ENCODE measurements at places on chromosomes 12 and 14.

GRCh38 chr12:49295082-49295936 lies at the start of gene PRPH:
Gene PRPH (plus strand): TSS chr12:49295147. CDS start chr12:49295201, 54 bp downstream.
- DNase-seq = no peak

DNA sequence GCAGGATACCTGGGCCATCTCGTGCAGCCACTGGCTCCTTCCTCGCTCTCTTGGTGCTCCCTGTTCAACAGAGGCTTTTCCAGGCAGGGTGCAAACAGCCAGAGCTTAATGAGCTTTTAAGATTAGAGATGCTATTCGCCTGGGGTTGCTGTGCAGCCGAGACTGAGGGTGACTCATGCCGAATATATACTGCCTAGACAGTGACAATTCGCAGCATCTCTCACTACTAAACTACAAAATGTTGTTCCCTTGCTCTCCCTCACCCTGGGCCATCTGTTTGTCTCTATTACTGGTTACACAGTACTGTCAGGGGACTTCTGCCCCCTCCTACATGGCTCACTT lies 26.0 kb upstream of the TESC start:
- no peak for DNase-seq

- no peak for DNase-seq
These were observed 6.8 kb downstream of the PRPH start for GRCh38 chr12:49301760-49302159.

DNA sequence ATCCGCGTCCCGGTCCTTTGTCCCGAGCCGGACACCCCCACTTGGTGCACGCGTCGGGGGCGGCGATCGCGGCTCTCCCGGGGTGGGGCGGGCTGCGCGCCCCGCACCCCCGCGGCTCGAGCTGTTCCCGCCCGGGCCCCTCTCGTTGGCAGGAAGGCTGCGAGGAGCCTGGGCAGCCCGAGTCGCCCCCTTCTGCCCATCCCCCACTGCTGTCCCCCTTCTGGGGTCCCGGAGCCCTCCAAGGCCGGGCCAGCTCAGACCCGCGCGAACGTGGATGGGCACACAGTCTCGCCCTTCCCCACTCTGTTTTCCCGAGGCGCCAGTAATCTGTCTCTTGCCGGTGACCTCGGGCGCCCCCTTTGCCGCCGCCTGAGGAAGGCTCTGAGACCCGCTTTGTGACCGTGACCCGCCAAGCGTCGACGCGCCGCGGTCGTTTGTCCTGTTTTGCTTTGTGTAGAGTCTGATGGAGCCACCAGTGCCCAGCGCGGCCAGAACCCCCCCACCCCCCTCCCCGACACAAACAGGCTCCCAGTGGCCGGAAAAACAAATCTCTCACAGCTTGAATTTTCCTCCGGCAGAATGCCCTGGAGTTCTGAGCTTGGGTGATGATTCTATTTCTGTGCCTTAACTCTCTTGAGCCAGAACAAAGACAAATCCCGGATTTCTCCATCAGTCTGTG lies 610 bp downstream of the C14orf132 start:
- no peak for DNase-seq

GRCh38 chr12:53674977-53675700 lies 744 bp downstream of the ATP5MC2 start:
- DNase-seq = no peak

All from NCI-H2107 (cell line).